ENCODE measurements at places on chromosomes 11 and 22.

DNA sequence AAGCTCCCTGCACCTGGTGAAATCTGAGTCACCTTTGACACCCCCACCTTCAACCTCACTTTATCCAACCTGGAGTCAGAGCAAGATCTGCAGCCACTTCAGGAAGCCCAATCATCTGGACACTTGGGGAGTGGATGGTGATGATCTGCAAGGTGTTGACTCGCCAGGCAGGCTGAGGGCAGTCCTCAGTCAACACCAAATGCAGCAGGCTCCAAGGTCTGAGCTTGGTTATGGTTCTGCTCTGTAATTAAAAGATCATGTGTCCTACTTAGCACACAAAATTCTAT, 446.9 kb downstream of the BRD1 start:
- no peak for DNase-seq

DNA sequence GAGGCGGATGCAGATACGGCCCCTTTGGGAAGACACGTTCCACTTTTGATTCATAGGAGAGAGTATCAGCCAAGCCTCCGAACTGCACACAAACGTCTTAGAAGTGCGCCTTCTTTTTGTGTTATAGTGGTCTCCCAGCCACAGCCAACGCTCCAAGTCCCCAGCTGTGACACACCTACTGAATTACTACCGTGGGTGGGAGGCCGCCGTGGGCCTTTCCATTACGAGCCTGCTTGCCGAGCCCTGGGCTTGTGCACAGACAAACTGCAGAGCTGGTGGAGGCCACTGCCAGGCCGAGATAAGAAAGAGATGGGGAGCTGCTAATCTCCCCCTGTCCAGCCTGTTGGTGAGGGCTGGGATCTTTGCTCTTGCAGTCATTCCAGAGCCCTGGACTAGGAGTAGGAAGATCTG, 761 bp downstream of the HMBS start:
- no peak for DNase-seq

DNA sequence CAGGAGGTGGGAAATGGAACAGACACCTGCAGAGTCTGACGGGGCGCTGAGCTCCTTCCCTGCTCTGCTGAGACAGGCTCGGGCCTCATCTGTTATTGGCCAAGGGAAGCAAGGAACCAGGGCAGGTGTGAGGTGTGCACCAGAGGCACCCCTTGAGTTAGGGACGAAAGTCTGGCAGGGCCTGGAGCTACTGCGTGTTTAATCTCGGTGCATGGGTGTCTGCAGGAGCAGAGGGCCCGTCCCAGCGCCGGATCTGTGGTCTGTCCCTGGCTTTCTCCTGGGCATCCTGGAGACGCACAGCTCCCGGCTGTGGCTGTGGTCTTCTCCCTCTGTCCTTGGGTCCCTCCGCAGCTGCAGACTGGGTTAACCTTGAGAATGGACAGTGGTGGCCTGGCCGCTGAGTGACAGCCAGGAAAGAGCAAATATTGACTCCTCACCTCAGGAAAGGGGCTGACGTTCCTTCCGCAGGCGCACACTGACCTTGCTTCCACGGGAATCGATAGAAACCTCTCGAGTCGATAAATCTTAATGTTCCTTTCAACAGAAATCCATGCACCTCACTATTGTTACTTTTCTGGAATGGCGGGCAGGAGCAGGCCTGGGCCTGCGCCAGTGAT, 975.6 kb downstream of the BRD1 start:
- DNase-seq = no peak

DNA sequence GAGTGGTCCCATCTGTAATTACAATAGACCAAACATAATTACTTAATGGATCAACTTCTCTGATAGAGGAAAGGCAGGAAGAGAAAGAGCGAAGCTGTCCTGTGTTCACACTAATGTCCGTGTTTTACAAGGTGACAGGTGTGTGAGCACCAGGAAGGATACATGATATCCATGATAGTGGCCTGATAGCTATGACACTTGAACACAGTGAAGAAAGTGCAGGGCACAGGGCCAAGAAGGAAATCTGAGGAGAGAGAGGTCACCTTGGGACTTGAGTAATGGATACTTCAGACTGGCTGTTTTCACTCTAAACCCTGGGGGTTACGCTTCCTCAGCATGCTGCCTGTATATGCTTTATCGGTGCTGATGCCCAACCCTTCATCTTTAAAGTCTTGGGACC, 29.4 kb downstream of the TUB start:
- DNase-seq = no peak

DNA sequence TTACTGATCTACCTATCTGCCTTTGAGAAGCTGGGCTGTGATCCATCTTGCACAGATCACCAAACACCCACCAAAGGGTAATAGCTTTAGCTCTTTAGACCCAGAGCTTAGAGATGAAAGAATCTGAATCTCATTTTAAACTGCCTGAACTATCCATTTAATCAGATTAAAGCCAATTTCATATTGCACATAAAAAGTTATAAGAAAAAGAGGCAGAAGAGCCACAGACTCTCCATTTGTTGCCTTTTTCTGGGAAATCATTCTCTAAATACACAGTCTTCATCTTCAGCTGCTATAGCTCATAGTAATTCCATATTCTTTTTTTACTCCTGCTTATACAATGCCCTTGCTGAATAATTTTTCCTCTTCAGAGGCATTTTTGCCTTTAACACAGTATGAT, 271.2 kb downstream of the DLG2 start:
- no peak for DNase-seq

- DNase-seq = no peak
These were observed 6.9 kb upstream of the SORL1 start for GRCh38 chr11:121445071-121445768.

- DNase-seq = no peak
These were observed at the start of gene TUB for GRCh38 chr11:8080674-8081590. TSS of gene TUB (plus strand) at chr11:8081211. CDS start at chr11:8081511, 300 bp downstream.

- DNase-seq = no peak
These were observed 27.9 kb downstream of the YPEL1 start for GRCh38 chr22:21707677-21708076.

- DNase-seq = no peak
These were observed 9.0 kb downstream of the POLR3H start for GRCh38 chr22:41535244-41535643.

DNA sequence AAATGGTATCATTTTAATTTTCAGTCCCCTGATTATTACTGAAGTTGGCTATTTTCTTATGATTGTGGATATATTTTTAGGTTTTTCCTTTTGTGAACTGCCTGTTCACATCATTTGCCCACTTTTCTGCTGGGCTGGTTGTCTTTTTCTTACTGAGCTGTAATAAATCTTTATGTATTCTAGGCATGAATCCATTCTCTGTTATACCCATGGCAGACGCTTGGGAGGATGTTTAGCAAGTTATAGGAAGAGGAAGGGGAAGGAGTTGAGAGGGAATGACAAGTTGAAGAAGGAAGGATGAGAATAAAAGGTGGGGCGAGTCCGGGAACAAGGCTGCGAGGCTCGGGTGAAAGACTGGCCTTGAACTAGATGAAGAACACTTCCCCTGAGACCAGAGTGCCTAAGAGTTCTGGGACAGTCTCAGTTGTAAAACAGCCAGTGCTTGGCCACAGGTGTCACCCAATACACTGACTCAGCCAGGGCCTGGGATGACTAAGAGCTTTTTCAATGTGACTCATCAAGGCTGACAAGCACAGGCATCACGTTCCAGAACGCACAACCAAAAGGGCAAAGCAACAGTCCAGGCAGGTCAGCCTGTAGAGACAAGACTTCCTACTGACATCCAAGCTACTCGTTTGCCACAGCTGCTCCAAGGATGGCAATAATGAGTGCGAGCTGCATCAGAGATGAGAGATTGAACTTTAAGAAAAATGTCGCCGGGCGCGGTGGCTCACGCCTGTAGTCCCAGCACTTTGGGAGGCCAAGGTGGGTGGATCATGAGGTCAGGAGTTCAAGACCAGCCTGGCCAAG, 35.2 kb downstream of the LRFN4 start:
- DNase-seq = peak; percentile 35

- peak; percentile 55 for DNase-seq
These were observed 7.8 kb downstream of the LARGE2 start for GRCh38 chr11:45930031-45930794.

- peak; percentile 78 for DNase-seq
These were observed 19.6 kb downstream of the MACROD1 start for GRCh38 chr11:64146036-64146955.

- DNase-seq = no peak
These were observed 76.8 kb downstream of the SOX6 start for GRCh38 chr11:16279524-16279923.

Data from activated CD4-positive, alpha-beta T cell treated with anti-CD3 and anti-CD28 coated beads, Interleukin-2, amount 10 ng/mL, durations not matched to agents 7 days and 5 days (primary cell).